ENCODE measurements at places on chromosomes 3 and 15. TPM values are rescaled to one million over a fixed set of nuclear protein-coding genes. Genes with fewer than 3 reads are reported as not detected.

Gene CELSR3
- 5.4 TPM for total RNA-seq

Gene SETD2
- 113 TPM for total RNA-seq

Gene ZKSCAN7
- total RNA-seq = 0.37 TPM

Gene ASB14
- total RNA-seq = not detected

Gene SCAANT1
- total RNA-seq = not detected

Gene UBA3
- 52.7 TPM for total RNA-seq

Gene TEX55
- total RNA-seq = not detected

GRCh38 chr3:45100981-45101407, 45.2 kb downstream of the CDCP1 start:
- H3K36me3 ChIP-seq = no peaks in the 10 kb centered on the region
- no peak overlapping the region for H3K27ac ChIP-seq
- H3K27me3 ChIP-seq = no peaks in the 10 kb centered on the region
- H3K4me1 ChIP-seq = no peaks in the 10 kb centered on the region

GRCh38 chr3:45544024-45544716, 50.4 kb upstream of the LIMD1 start:
- H3K4me1 ChIP-seq = peaks cover 15% of the 10 kb centered on the region
- no peak overlapping the region for H3K4me3 ChIP-seq
- H3K27me3 ChIP-seq = no peaks in the 10 kb centered on the region
- H3K36me3 ChIP-seq = no peaks in the 10 kb centered on the region
- no peak overlapping the region for H3K27ac ChIP-seq

- H3K36me3 ChIP-seq = no peaks in the 10 kb centered on the region
- no peak overlapping the region for H3K4me3 ChIP-seq
- no peak for DNase-seq
- no peaks in the 10 kb centered on the region for H3K27me3 ChIP-seq
- H3K27ac ChIP-seq = no peak overlapping the region
Measured at GRCh38 chr15:101323793-101324523, 28.9 kb upstream of the SNRPA1 start.

DNA sequence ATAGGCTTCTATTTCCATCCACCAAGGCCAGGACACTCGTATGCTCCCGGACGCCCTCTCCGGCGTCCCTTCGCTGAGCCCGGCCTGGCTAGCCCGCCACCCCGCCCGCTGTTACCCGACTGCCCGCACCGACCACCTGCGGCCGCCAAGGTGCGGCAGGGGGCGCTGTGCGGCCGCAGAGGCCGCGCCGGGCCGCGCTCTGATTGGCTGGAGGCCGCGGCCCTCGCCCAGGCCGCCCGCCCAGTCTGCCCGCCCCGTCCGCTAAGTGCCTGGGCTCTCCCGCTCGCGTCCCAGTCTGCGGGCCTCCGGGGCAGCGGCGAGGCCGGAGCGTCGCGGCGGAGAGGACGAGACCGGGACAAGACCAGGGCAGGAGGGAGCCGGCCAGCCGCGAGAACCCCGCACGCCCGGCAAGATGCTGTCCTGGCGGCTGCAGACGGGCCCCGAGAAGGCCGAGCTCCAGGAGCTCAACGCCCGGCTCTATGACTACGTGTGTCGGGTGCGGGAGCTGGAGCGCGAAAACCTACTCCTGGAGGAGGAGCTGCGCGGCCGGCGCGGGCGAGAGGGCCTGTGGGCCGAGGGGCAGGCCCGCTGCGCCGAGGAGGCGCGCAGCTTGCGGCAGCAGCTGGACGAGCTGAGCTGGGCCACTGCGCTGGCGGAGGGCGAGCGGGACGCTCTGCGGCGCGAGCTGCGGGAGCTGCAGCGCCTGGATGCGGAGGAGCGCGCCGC, at the start of gene SYNM:
TSS of gene SYNM (plus strand) at position 293 of the 726 bp plus-strand sequence. CDS start at position 413, 120 bp downstream.
- H3K4me1 ChIP-seq = peaks cover 16% of the 10 kb centered on the region
- H3K27ac ChIP-seq = peak within 1 kb of the TSS; percentile 92
- peak; percentile 72 for DNase-seq
- peak within 1 kb of the TSS; percentile 61 for H3K4me3 ChIP-seq
- peaks cover 56% of the 10 kb centered on the region for H3K27me3 ChIP-seq
- H3K36me3 ChIP-seq = no peaks in the 10 kb centered on the region

GRCh38 chr3:74756674-74757073, 142.2 kb upstream of the CNTN3 start:
- no peak overlapping the region for H3K27ac ChIP-seq
- no peaks in the 10 kb centered on the region for H3K36me3 ChIP-seq
- no peaks in the 10 kb centered on the region for H3K4me1 ChIP-seq

DNA sequence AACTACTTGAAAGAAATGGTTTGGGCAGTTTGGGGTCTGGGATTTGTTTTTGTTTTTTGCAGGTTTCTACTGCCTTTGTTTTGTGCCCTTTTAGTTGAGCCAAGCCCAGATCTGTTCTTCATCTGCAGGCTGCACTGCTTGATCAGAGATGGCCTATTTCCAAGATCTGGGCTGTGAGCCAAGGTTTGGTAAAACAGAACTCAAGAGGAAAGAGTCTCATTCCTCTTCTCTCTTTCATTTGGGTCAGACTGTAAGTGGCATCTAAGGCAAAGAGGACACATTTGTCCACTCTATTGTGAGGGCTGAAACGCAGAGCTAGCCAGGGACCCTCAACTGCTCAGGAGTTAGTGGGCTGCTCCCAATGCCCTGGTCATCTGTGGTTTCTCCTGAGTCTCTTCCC, 104.4 kb upstream of the UBE3A start:
- H3K36me3 ChIP-seq = no peaks in the 10 kb centered on the region
- no peak overlapping the region for H3K4me3 ChIP-seq
- H3K27me3 ChIP-seq = no peaks in the 10 kb centered on the region
- peak overlapping the region; percentile 53 for H3K27ac ChIP-seq
- no peaks in the 10 kb centered on the region for H3K4me1 ChIP-seq
- DNase-seq = peak; percentile 31

- no peaks in the 10 kb centered on the region for H3K27me3 ChIP-seq
- no peaks in the 10 kb centered on the region for H3K36me3 ChIP-seq
- no peaks in the 10 kb centered on the region for H3K4me1 ChIP-seq
- no peak overlapping the region for H3K27ac ChIP-seq
- no peak overlapping the region for H3K4me3 ChIP-seq
Measured at GRCh38 chr15:43352693-43353382, 18.0 kb downstream of the ZSCAN29 start.

- no peak overlapping the region for H3K27ac ChIP-seq
- no peaks in the 10 kb centered on the region for H3K4me1 ChIP-seq
- DNase-seq = no peak
- H3K36me3 ChIP-seq = no peaks in the 10 kb centered on the region
- H3K27me3 ChIP-seq = no peaks in the 10 kb centered on the region
- no peak overlapping the region for H3K4me3 ChIP-seq
Measured at GRCh38 chr15:41993472-41994170, 21.3 kb upstream of the EHD4 start.

DNA sequence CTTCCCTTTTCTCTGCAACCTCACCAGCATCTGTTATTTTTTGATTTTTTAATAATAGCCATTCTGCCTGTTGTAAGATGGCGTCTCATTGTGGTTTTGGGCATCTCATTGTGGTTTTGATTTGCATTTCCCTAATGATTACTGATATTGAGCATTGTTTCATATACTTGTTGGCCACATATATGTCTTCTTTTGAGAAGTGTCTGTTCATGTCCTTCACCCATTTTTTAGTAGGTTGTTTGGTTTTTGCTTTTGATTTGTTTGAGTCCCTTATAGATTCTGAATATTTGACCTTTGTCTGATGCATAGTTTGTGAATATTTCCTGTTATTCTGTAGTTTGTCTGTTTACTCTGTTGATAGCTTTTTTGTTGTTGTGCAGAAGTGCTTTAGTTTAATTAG, 312.2 kb upstream of the TBC1D5 start:
- no peaks in the 10 kb centered on the region for H3K4me1 ChIP-seq
- H3K36me3 ChIP-seq = no peaks in the 10 kb centered on the region
- no peak for DNase-seq
- no peak overlapping the region for H3K27ac ChIP-seq

DNA sequence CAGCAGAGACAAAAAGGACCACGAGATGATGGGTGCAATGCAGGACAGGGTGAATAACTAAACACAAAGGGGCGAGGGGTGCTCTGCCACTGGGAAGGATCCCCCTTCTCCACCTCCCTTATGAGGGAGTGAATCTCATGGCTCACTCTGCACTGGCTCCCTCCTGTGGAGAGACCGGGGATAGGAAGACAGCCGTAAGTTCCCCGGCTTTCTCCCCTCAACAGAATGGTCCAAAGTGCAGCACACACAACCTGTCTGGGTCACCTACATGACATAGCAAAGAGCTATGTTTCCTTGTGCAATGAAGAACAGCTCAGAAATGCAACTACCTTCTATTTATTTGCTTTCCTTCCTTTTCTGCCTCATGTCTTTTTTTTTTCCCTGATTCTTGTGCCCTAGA, 7.8 kb upstream of the ACSBG1 start:
- H3K4me1 ChIP-seq = peaks cover 25% of the 10 kb centered on the region
- H3K27ac ChIP-seq = no peak overlapping the region
- DNase-seq = peak; percentile 57
- H3K27me3 ChIP-seq = no peaks in the 10 kb centered on the region
- no peak overlapping the region for H3K4me3 ChIP-seq

DNA sequence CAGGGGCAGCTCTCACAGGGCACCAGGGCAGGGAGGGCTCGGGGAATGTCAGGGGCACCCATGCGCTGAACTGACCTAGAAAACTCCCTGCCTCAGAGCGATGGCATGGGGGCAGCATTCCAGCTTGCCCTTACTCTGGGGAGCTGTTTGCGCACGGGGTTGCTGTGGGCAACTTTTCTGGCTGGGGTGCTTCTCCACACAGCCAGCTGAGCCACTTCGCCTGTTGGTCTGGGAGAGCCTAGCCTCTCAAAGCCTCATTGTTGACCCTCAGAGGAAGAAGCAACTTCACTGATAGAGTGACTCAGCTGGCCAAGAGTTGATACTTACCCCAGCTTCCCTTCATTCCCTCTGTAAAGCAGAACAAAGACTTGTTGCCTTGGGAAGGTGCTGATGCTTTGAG, 42.6 kb upstream of the MRPS22 start:
- H3K27ac ChIP-seq = no peak overlapping the region
- DNase-seq = no peak
- H3K36me3 ChIP-seq = no peaks in the 10 kb centered on the region

DNA sequence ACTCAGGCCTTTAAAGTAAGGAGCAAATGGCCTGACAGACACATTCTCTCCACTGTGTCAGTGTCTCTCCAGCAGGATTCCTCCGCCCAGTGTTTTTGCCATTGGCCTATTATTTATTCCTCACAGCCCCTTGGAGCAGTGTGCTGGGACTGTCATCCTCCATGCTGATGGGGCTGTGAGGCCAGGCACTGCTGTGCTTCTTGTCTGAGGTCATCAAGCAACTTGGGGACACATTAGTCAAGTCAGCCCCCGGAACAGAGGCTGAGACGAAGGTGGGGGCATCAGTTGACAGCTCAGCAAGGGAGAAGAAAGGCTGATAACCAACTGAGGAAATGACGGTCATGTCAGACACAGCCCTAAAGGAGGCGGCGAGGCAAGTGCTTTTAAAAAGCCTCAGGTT, 67.4 kb downstream of the XXYLT1 start:
- H3K27ac ChIP-seq = peak overlapping the region; percentile 47
- no peaks in the 10 kb centered on the region for H3K27me3 ChIP-seq
- no peaks in the 10 kb centered on the region for H3K36me3 ChIP-seq
- H3K4me1 ChIP-seq = peaks cover 5% of the 10 kb centered on the region
- H3K4me3 ChIP-seq = no peak overlapping the region
- no peak for DNase-seq

DNA sequence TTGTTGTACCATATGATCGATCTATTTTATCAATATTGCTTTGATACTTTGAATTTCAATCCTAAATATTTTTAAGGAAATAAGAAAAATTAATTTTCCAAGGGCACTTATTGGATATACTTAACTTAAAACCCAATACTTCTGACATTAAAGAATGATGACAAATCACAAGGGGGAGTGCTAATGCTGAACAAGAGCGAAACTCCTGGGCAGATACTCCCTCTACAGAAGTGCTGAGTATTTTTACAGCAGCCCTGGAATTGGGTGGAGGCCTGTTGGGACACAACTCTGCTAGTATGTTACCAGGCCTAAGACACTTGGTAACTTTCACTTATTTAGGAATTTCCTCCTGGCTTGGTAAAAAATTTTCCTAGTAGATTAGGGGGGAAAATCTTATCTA, 46.2 kb downstream of the DENND6A start:
- H3K4me3 ChIP-seq = no peak overlapping the region
- no peaks in the 10 kb centered on the region for H3K4me1 ChIP-seq
- no peak for DNase-seq
- no peak overlapping the region for H3K27ac ChIP-seq
- H3K27me3 ChIP-seq = no peaks in the 10 kb centered on the region

- no peak for DNase-seq
- no peaks in the 10 kb centered on the region for H3K4me1 ChIP-seq
- no peak overlapping the region for H3K27ac ChIP-seq
- no peaks in the 10 kb centered on the region for H3K36me3 ChIP-seq
- no peak overlapping the region for H3K4me3 ChIP-seq
Measured at GRCh38 chr3:140767566-140767965, 89.7 kb downstream of the TRIM42 start.

GRCh38 chr3:150412561-150413231, 4.6 kb downstream of the TSC22D2 start:
- H3K27me3 ChIP-seq = no peaks in the 10 kb centered on the region
- H3K4me3 ChIP-seq = peak overlapping the region; percentile 15
- DNase-seq = no peak
- H3K36me3 ChIP-seq = no peaks in the 10 kb centered on the region

- DNase-seq = peak; percentile 40
- H3K27ac ChIP-seq = peak overlapping the region; percentile 44
- H3K27me3 ChIP-seq = no peaks in the 10 kb centered on the region
- no peak overlapping the region for H3K4me3 ChIP-seq
- no peaks in the 10 kb centered on the region for H3K4me1 ChIP-seq
- no peaks in the 10 kb centered on the region for H3K36me3 ChIP-seq
Measured at GRCh38 chr15:69666921-69667811, 214.5 kb downstream of the RPLP1 start.

GRCh38 chr3:9384141-9384828, 13.1 kb upstream of the SETD5 start:
- no peak overlapping the region for H3K27ac ChIP-seq
- H3K4me1 ChIP-seq = no peaks in the 10 kb centered on the region
- no peak for DNase-seq
- H3K36me3 ChIP-seq = no peaks in the 10 kb centered on the region
- no peak overlapping the region for H3K4me3 ChIP-seq

- no peak overlapping the region for H3K27ac ChIP-seq
- H3K4me3 ChIP-seq = no peak overlapping the region
- DNase-seq = no peak
- no peaks in the 10 kb centered on the region for H3K27me3 ChIP-seq
Measured at GRCh38 chr3:59995563-59995962, 945.7 kb upstream of the CFAP20DC start.

DNA sequence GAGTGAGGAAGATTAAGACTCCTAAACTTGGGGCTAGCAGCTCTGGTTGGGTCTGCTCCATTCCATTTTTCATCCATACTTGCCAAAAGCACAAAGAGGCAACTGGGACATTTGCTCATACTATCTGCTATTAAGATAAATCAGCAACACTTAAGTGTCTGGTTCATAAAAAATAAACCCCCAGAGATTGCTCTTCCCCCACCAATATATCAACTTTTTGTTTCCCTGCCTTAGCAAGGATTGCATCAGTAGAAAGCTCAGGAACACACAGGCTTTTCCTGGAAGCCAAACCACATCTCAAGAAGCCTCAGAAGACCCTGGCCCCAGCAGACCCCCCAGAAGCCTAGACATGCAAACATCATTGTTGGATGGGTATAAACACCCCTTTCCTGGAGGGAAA, 232.4 kb upstream of the WNT5A start:
- no peak overlapping the region for H3K4me3 ChIP-seq
- DNase-seq = no peak
- no peaks in the 10 kb centered on the region for H3K27me3 ChIP-seq

Data from transverse colon (tissue), 4 donors.